ENCODE measurements at places on chromosomes 13 and 19. TPM values are rescaled to one million over a fixed set of nuclear protein-coding genes. Genes with fewer than 3 reads are reported as not detected.
A peak's percentile ranks its signal among the peaks of the same experiment; 100 is the strongest.

The ACP5 gene
- 26.8 TPM for total RNA-seq

DNA sequence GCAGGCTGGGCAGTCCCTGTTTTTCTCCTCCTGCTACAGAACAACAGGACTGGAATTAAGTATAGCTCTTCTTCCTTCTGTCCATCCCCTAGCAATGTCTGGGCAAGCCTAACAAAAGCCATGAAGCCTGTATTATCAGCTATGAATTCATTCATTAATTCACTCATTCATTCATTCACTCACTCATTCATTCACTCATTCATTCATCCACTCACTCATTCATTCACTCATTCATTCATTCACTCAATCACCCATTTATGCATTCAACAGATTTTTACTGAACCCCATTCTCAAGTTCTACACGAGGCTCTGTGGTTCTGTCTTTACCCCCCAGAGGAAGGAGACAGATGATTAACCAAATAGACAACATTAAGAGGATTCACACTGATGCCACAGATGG, 69.9 kb downstream of the CACNA1A start:
- H3K4me3 ChIP-seq = no peak overlapping the region
- no peaks in the 10 kb centered on the region for H3K27me3 ChIP-seq
- DNase-seq = no peak
- H3K4me1 ChIP-seq = no peaks in the 10 kb centered on the region
- no peaks in the 10 kb centered on the region for H3K36me3 ChIP-seq

The PSG1 gene
- not detected for total RNA-seq

- H3K4me3 ChIP-seq = no peak overlapping the region
- H3K27ac ChIP-seq = no peak overlapping the region
- H3K27me3 ChIP-seq = no peaks in the 10 kb centered on the region
- H3K4me1 ChIP-seq = no peaks in the 10 kb centered on the region
- DNase-seq = no peak
- no peaks in the 10 kb centered on the region for H3K36me3 ChIP-seq
These were observed 441.4 kb downstream of the SLITRK5 start for GRCh38 chr13:88112526-88112925.

The GARIN5A gene
- total RNA-seq = 0.61 TPM

- no peaks in the 10 kb centered on the region for H3K36me3 ChIP-seq
- DNase-seq = no peak
- peaks cover 14% of the 10 kb centered on the region for H3K27me3 ChIP-seq
These were observed 126.0 kb upstream of the ZNF507 start for GRCh38 chr19:32219392-32219791.

DNA sequence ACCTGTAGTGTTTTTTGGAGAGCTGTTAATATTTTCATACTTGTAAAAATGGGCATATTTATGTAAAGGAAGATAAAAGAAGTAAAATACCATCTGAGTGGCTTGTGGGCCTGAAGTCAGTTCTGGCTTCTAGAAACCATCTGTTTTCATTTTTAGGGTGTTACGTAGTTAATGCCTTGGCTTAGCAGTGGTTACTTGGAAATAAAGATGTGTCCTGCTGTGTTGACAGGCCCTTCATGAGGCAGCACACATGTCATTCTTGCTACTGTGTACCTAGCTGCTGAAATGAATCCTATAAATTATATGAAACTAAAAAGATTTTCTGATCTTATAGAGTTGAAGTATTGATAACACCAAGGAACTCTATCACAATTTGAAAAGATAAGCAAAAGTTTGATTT, 16.0 kb downstream of the ILF3 start:
- no peak overlapping the region for H3K27ac ChIP-seq
- no peak overlapping the region for H3K4me3 ChIP-seq
- DNase-seq = no peak
- H3K27me3 ChIP-seq = no peaks in the 10 kb centered on the region
- H3K4me1 ChIP-seq = peaks cover 46% of the 10 kb centered on the region

DNA sequence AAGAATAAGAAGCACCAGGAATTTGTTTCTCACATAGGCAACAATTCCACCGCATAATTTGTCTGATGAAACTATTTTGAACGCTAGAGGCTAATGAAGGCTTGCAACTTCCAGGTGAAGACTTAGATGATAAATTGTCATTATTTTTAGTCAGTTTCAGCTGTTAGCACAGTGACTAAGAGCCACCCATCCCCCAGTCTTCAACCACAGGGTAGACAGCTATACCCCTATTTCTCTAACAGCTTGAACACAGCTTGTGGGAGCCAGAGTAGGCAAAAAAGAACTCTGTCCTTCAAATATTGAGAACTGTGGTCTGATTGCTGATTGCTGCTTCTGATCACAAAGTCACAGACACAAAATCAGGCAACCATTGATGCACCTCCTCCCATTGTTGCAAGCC, 1124.8 kb upstream of the PRR20A start:
- no peak overlapping the region for H3K4me3 ChIP-seq
- no peak overlapping the region for H3K27ac ChIP-seq
- no peaks in the 10 kb centered on the region for H3K27me3 ChIP-seq
- H3K36me3 ChIP-seq = no peaks in the 10 kb centered on the region
- no peaks in the 10 kb centered on the region for H3K4me1 ChIP-seq
- DNase-seq = no peak

DNA sequence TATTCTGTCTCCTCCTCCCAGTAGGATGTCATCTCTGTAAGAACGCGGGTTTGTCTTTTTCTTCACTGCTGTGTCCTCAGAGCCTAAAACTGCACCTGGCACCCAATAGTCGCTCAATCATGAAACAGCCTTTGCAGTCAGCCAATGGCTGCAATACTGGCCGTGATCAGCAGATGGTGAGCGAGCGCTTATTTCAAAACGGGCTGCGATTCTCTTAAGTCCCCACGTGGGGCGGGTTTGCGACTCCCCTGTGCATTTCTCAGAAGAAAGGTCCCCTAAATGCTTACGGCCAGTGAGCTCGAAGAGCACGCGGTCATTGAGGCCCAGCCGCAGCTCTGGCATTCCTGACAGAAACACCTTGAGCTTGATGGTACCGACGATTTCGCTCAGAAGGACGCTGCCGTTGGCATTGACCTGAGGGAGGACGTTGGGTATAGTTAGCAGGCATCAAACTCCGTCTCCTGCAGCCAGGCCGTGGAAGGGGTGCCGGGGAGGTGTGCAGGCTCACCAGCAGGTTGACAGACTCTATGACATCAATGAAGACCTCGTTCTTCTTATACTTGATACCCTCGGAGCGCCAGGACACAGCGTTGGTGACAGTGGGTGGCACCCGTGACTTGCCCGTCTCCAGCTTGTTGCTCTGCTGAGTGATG, 6.0 kb downstream of the AP1M2 start:
- no peak overlapping the region for H3K4me3 ChIP-seq
- H3K4me1 ChIP-seq = peaks cover 22% of the 10 kb centered on the region
- no peaks in the 10 kb centered on the region for H3K27me3 ChIP-seq
- no peaks in the 10 kb centered on the region for H3K36me3 ChIP-seq
- no peak overlapping the region for H3K27ac ChIP-seq
- DNase-seq = peak; percentile 84

Measured in CD4-positive, alpha-beta memory T cell (primary cell).